ENCODE measurements at places on chromosomes 7 and 10.
A peak's percentile ranks its signal among the peaks of the same experiment; 100 is the strongest.

GRCh38 chr10:103175580-103176285, 17.3 kb downstream of the NT5C2 start:
- no peak for DNase-seq

GRCh38 chr7:26688936-26689506, 175.4 kb downstream of the SKAP2 start:
- DNase-seq = no peak

DNA sequence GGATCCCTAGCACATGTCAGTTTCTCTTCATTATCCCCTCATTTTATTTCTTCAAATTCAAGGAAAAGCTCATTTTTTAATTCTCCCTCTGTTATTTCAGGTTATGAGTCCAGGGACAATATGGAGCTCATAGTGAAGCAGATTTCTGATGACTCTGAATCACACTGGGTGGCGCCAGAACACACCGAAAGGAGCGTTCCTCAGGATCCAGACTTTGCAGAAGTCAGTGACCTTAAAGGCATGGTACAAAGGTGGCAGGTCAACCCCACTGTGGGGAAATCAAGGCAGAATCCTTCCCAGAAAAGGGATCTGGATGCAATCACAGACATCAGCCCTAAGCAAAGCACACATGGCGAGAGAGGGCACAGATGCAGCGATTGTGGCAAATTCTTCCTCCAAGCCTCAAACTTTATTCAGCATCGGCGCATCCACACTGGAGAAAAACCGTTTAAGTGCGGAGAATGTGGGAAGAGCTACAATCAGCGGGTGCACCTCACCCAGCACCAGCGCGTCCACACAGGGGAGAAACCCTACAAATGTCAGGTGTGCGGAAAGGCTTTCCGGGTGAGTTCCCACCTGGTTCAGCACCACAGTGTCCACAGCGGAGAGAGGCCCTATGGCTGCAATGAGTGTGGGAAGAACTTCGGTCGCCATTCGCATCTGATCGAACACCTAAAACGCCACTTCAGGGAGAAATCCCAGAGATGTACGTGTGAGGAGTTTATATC, 21.4 kb downstream of the ZKSCAN5 start:
- DNase-seq = no peak

DNA sequence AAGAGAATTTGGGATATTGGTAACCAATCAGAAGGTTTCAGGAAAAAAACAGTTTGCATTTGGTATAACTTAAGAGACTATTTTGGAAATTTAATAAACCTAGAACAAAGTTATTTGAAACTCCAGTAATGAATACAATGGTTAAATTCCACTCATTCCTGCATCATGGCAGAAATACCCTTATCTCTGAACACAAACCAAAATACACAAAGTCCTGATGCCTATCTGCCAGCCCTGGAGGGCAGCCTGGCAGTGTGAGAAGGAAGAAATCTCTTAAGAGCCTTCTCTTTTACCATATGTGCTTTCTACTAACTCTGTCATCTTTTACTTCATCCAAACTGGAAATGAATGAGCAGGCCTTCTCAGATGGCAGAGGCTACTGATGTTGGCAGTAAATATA, 147.1 kb upstream of the LYZL1 start:
- no peak for DNase-seq

- DNase-seq = no peak
These were observed 3.8 kb upstream of the AKR1E2 start for GRCh38 chr10:4822208-4822607.

- no peak for DNase-seq
These were observed 36.3 kb downstream of the AKR1C8 start for GRCh38 chr10:5148678-5149032.

DNA sequence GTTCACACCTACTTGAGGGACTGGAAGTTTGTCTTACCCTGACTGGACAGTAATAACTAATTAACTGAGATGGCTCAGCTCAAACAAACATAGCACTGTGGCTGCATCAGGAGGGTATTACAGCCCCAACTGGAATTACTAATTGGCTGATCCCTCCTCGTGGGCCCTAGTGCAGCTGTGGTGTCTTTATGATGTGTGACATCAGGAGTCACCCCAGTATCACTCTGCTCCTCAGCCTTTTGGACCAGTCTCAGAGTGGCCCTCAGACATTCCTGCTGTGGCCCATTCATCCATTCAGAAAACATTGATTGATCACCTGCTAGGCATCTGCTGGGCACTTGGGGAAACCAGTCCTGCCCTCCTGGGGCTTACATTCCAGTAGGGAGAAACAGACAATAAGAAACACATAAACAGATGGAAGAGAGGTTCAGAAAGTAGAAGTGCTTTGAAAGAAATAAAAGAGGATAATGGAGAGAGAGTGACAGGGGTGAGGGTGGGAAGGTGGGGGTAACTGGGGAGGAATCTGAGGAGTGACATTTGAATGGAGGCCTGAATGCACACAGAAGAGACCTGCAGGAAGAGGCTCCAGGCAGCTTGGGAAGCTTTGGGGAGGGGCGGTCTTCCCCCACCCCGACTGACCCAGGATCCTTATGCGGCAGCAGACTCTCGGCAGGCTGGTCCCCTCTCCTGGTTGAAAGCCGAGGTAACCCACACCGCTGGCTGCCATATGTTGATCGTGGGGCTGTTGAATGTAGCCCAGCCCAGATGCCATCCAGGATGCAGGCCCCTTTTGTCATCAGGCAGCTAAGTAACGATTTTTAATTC, 113.1 kb downstream of the C10orf105 start:
- DNase-seq = no peak

GRCh38 chr10:7756360-7756992, 31.3 kb downstream of the KIN start:
- DNase-seq = no peak

DNA sequence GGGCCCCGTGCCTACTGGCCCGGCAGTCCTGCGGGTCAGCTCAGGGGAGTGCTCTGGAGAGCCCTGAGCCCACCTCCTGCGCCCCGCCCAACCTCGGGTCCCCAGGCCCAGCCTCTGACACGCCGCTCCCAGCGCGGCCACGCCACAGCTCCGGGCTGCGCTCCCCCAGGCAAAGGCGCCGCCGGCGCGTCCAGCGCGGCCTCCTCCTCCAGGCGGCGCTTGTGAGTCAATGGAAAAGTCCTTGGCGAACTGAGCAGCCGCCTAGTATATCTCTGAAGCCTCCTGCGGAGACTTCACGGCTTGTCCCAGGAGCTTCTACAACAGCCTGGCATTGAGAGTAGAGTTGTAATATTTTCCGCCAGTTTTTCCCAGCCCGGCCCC, 29.5 kb upstream of the BMS1 start:
- DNase-seq = peak; percentile 22

GRCh38 chr7:129952086-129952652, 591 bp downstream of the UBE2H start:
- DNase-seq = no peak

GRCh38 chr7:51046103-51046466, 263.4 kb upstream of the GRB10 start:
- DNase-seq = no peak

DNA sequence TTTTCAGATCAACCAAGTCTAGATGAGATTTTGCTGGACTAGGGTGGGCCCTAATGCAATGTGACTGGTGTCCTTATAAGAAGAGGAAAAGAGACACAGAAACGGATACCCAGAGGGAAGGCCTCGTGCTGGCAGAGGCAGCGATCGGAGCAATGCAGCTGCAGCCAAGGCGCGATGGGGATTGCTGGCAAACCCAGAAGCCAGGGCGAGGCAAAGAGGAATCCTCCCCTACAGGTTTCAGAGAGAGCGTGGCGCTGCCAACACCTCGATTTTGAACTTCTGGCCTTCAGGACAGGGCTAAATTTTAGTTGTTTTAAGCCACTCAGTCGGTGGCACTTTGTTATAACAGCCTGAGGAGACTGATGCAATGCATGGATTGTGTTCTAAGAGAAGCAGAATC, 157.1 kb upstream of the RHEB start:
- DNase-seq = no peak

- DNase-seq = no peak
These were observed 127.2 kb downstream of the DLG5 start for GRCh38 chr10:77799352-77799751.

DNA sequence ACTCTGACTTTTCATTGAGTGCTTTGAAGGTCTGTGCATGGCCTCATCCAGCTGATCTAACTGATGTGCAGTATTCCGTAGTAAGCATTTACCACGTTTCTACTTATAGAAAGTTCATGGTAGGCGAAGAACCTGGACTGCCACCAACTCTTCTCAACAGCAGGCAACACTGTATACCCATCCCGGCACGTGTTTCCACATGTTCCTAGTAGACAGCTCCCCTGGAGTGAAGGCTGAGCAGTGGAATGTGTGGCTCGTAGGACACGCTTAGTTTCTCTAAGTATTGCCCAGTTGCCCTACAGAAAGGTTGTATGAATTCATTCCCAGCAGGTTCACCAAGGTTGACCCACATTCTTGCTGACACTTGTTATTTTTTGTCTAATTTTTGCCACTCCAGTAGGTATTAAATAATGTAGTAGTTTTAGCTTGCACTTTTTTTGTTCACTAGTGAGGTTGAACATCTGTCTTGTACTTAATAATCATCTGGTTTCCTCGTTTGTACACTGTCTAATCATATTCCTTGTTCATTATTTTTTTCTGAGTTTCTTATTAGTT, 15.2 kb downstream of the PROSER2 start:
- no peak for DNase-seq

GRCh38 chr10:86372784-86373239, 6.2 kb upstream of the GRID1 start:
- no peak for DNase-seq
